Suppressor macrophage (primary cell): ENCODE measurements at places on chromosomes 2 and 18.

DNA sequence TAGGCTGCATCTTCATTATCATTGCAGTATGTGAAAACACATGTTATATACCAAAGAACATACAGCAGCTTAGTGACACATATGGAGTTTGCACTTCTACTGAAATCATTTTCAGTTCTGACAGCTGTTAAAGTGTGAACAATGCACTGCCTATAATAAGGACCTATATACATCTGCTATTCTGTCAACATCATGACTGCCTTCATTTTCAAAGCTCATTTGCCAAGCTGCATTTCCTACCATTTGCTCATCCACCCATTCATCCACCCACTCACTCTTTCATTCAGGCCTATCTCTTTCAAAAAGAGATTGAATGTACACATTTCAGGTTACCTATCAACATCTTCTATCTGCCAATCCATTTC is 81.7 kb upstream of the STK17B start:
- no peak for DNase-seq

DNA sequence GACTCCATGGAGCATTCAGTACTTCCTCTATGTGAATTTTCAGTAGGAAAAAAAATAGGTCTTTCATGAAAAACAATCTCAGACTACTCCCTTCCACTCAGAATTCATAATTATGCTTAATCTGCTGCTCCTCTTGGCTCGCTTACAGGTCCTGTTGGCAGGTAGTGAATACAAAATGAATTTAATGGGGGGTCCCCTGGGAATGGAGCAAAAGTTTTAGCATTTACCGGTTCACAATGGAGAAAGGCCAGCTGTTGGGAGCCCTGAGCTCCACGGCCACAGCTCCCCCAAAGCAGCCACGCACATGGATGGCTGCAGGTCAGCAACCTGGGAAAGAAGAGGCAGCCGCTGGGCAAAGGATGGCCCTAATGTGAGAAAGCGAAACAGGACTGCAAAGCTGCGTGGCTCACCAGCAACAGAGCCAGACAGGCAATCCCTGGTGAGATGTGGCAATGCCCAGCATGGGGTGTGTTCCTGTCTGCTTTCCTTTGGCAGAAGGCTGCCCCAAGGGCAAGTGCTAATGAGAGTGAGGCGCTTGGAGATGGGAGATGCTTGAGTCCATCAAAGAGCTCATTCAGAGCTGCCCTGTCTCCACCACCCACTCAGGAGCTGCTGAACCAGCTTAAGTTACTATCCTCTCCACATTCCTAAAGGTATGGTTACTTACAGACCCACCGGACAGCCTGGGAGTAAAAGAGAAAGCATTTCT is 447.4 kb downstream of the EPHA4 start:
- DNase-seq: no peak

GRCh38 chr2:75356865-75357264 is 157.5 kb upstream of the TACR1 start:
- DNase-seq: no peak

DNA sequence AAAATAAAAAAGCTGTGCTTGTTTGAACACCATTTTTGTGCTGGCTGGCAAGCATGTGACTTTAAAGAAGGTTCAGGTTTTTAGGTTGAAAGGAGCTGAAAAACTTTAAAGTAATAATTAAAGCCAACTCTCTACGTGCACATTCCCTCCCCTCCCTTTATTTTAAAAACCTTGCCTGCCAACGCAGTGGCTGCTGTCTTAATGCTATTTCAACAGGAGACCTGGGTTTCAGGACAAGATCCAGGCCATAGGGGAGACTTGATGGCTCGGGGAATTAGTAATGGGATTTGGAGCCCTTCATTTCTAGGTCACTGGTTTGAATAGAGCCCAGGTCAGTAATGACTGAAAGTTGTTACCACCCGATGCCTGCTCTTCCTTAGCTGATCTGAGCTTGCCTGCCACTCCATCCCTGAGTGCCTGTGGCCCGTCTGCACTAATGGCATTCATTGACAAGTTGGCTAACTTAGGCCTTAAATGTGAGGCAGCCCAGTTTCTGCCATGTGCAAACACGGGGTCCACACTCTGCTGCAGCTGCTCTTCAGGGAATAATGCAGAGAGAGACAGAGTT is 1233.2 kb upstream of the ZEB2 start:
- DNase-seq: no peak

GRCh38 chr2:41544709-41545108 is 503.1 kb upstream of the PKDCC start:
- DNase-seq: no peak

GRCh38 chr2:2832657-2833056 is 501.6 kb upstream of the MYT1L start:
- DNase-seq: no peak

DNA sequence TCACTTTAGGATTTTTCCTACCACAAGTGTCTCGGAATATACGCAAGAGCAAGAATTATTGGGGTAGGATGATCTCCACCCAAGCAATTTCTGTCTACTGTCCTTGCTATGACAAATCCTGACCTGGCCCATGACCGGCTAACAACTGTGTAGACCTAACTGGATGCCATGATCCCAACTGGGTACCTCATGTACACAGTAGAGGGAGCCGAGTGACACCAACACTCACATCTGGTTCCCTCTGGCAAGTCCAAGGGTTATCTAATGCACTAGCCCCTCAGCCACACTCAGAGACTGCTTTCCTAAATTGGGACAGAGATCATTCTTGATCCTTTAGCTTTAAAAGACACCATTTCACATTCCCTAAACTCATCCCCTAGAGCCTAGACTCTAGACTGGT is 60.7 kb upstream of the ZNF532 start:
- peak; percentile 20 for DNase-seq

DNA sequence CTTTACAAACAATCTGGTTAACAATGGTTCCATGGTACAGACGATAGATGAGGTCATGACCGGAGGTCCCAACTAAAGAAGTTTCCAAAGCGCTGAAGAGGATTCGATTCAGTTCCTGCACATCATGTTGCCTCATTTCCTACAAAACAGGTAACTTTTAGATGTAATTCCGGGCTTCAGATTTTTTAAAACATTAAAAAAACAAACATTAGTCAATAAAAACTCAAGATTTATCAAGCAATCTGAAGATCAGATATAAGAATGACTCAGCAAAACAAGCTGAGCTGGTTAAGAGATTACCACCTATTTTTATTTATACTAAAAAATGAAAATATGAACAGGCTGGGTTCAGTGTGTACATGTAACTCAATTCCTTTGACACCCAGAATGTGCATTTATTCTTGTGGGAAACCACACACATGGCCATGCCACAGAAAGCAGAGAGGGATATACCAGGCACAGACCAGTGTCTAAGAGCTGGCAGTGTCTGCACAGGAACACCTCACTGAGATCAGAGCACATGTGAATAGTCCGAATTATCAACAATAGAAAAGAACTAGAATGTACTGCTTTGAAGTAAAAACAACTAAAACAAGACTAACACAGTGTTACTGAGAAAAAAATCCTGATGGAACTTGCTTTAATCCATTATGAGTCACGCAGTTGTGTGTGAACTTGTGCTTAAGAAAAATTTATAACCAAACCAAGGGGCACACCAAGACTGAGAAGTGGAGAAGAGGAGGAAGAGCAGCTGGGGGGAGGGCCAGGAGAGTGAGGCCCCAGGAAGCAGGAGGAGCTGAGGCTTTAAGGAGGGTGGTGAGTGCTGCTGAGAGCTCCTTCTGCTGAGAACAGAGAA is 9.5 kb downstream of the USP40 start:
- DNase-seq: no peak

- DNase-seq: no peak
Observed at GRCh38 chr18:48392268-48392667, 16.9 kb downstream of the ZBTB7C start.

GRCh38 chr2:32330136-32330535 is 26.7 kb upstream of the BIRC6 start:
- DNase-seq: no peak

- DNase-seq: no peak
Observed at GRCh38 chr2:45273412-45274249, 264.4 kb upstream of the SIX2 start.

- peak; percentile 77 for DNase-seq
Observed at GRCh38 chr2:211157856-211158463, 601.6 kb downstream of the CPS1 start.

GRCh38 chr18:75248426-75249174 is 38.0 kb downstream of the TSHZ1 start:
- no peak for DNase-seq

DNA sequence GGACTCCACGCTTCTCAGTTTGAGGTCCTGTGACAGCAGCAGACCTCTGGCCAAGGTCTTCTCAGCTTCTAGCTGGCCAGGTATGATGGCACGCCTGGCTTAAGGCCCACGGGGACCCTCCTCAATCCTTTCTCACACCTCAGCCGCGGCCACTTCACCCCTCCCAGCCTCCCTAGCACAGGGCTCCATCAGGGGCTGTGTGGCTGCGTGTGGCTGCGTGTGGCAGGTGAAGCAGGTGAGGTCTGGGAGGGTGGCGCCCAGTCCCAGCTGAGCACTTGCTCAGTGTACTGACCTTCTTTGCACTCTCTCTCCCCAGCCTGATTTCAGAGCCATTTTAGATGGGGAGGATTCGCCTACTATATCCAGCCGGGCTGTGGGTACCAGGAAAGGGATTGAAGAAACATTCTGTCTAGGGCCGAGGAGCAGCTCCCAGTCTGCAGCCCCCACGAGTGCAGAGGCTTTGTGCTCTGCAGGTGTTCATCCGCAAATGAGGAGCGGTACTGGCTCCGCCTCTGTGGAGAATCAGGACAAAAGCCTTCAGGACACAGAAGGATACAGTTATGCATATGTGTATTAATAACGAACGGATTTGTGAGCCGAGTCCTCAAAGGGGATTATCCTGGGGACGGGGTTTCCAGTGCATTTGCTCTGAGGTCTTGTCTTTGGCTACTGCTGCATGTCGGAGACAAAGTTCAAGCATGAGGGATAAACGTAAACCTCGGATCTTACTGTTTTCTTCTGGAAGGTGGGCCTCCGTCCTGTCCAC is 236.9 kb upstream of the RAB6C start:
- DNase-seq: no peak

GRCh38 chr2:140359056-140359771 is 1579.0 kb upstream of the NXPH2 start:
- DNase-seq: no peak

- DNase-seq: no peak
Observed at GRCh38 chr18:65592435-65592834, 158.4 kb upstream of the CDH7 start.

- DNase-seq: no peak
Observed at GRCh38 chr2:191206613-191207471, 38.4 kb upstream of the MYO1B start.
